ENCODE measurements at places on chromosomes 12 and 14.

GRCh38 chr14:78228702-78229327, 58.6 kb downstream of the NRXN3 start:
- no peak for DNase-seq

GRCh38 chr14:65431951-65432350, 19.4 kb downstream of the FUT8 start:
- DNase-seq: no peak

- DNase-seq: no peak
These were observed 51.4 kb downstream of the MRPL42 start for GRCh38 chr12:93518725-93519124.

GRCh38 chr12:113854385-113855142, 111.6 kb downstream of the RBM19 start:
- no peak for DNase-seq

All from activated CD8-positive, alpha-beta T cell treated with anti-CD3 and anti-CD28 coated beads for 36 hours (primary cell).